ENCODE measurements at places on chromosomes 16 and 17. TPM values are rescaled to one million over a fixed set of nuclear protein-coding genes. Genes with fewer than 3 reads are reported as not detected.

The BICDL2 gene
- total RNA-seq = not detected

GRCh38 chr17:81556863-81557262 lies 4.7 kb upstream of the FAAP100 start:
- no peak for DNase-seq

The NOL11 gene
- 81.0 TPM for total RNA-seq

GRCh38 chr17:30340801-30341356 lies 7.0 kb upstream of the TMIGD1 start:
- no peak for DNase-seq

The EPN3 gene
- total RNA-seq = not detected

DNA sequence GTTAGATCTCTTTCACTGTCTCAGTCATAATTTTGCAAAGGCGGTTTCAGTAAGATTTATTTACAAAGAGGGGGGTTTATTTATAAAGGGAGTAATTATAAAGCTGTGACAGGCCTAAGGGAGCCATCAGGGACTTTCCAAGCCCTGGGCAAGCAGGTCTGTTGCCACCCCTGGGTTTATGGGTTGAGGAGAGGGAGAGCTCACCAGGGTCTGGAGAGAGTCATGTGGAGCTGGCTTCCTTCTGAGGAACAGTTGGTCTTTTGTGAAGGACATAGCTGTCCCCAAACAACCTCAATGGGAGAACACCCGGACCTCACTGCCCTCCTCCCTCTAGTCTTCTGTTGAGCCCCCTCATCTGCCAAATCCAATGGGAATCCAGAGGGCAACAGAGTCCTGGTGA lies 9.8 kb downstream of the ITGAM start:
- no peak for DNase-seq

- no peak for DNase-seq
Measured at GRCh38 chr16:81513204-81514040, 68.8 kb downstream of the CMIP start.

The CTRB2 gene
- not detected for total RNA-seq

All from A172 (cell line).